Activated CD4-positive, alpha-beta T cell treated with anti-CD3 and anti-CD28 coated beads, Interleukin-2, Interleukin-6, amounts not matched to agents 100 ng/mL and 50 ng/mL, durations not matched to agents 16 hours and 8 hours (primary cell): ENCODE measurements at places on chromosomes 2 and 18.

GRCh38 chr2:162403884-162404283 lies 60.0 kb downstream of the GCA start:
- DNase-seq, result no peak

DNA sequence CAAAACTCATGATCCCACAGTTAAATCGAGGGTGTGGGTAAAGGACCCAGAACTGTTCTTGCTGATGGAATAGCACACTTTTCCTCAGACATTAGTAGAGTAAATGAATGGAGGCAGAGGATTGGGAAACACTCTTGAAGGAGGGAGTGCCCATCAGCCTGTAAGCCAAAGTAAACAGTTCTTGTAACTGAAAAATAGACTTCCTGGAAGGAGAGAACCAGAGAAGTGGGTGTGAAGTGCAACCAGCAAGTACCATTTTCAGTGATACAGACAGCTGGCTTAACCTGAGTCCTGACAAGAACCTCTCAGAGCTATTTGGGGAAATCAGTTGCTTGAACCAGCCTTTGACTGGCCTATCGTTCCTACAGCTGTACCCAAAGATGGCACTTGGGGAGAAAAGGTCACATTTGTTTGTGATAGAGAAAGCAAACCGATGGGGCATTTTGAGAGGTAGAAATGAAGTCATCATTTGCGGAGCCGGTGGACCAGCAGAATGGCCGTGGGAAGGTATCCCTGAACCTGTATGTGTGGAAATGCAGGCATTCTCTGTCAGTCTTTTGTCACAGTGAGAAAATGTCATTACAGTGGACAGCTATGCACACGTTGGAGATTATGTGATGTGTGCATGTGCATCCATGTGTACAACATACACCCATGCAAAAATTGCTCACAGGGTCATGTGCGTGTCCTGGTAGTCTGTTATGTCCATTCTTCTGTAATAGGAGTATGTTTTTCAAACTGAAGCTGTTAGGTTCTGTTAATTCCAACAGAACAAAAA lies 17.8 kb downstream of the CRIM1 start:
- no peak for DNase-seq

DNA sequence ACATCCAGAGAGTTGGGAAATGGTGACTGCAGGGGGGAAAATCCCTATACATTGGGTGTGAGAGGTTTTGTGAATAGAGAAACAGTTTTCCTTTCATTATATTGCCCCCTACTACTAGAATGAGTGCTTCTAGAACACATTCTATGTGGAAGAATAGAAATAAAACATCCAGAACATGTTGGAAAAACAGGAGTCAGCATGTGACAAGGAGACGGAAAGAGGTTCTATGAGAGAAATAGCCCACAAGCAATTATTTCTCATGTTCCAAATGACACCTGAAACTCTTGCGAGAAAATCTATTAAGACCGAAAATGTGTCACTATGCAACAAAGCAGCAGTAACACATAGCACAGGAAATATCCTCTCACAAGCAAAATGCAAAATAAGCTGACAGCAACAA lies 202.7 kb upstream of the SPOPL start:
- DNase-seq, result no peak

DNA sequence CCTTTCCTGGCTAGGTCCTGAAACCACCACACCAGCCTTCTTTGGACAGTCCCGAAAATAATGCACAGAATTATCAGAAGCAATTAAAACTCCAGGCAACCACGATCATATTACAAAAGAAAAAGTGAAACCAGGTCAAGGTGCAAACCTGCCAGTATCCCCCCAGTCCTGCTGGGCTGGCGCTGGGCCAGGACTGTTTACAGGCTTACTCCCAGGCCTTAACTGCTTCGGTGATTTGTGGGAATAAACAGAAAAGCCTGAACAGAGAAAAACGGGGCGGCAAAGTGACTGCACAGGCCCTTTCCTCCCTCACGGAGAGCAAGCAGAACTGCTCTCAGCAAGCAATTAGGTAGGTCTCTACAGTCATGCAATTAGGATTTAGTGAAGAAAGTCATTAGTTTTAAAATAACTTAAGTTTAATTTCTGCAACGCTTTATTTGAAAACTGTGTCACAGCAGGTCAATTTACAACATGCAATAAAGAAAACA lies 1.3 kb downstream of the HDAC4 start:
- DNase-seq, result peak; percentile 28

GRCh38 chr2:24824966-24825882 lies 32.0 kb downstream of the CENPO start:
- peak; percentile 38 for DNase-seq
